ENCODE measurements at places on chromosomes 3 and 15.

- ATAC-seq: no peak
These were observed 16.4 kb upstream of the FGD5 start for GRCh38 chr3:14802381-14802731.

GRCh38 chr3:125280668-125281361 lies 68.3 kb upstream of the SLC12A8 start:
- peak; percentile 91 for ATAC-seq

- peak; percentile 89 for ATAC-seq
These were observed 138.3 kb downstream of the TAFA4 start for GRCh38 chr3:68793759-68794701.

- peak; percentile 17 for ATAC-seq
These were observed 52.3 kb upstream of the HACD2 start for GRCh38 chr3:123637131-123637530.

GRCh38 chr15:42084465-42085235 lies 9.7 kb downstream of the PLA2G4D start:
- ATAC-seq: peak; percentile 90

DNA sequence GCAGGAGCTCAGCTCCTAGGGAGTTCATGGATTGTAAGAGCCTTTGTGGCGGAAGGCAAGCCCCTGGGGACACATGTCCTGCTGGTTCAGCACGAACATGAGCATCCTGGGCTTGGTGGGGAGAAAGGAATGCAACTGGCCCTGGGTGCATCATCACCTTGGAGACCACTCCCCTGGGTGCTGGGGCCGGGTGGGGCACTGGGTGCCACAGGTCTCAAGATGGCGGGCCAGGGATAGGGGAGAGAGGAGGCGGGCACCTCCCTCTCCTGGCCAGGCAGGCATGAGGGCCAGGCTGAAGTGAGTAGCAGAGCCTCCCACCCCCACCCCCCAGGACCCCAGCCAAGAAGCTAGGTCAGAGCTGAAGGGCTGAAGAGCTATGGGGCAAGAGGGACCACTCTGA lies 768 bp downstream of the PCBP4 start:
- no peak for ATAC-seq

- no peak for ATAC-seq
These were observed 30.2 kb downstream of the PTPN23 start for GRCh38 chr3:47410801-47411646.

DNA sequence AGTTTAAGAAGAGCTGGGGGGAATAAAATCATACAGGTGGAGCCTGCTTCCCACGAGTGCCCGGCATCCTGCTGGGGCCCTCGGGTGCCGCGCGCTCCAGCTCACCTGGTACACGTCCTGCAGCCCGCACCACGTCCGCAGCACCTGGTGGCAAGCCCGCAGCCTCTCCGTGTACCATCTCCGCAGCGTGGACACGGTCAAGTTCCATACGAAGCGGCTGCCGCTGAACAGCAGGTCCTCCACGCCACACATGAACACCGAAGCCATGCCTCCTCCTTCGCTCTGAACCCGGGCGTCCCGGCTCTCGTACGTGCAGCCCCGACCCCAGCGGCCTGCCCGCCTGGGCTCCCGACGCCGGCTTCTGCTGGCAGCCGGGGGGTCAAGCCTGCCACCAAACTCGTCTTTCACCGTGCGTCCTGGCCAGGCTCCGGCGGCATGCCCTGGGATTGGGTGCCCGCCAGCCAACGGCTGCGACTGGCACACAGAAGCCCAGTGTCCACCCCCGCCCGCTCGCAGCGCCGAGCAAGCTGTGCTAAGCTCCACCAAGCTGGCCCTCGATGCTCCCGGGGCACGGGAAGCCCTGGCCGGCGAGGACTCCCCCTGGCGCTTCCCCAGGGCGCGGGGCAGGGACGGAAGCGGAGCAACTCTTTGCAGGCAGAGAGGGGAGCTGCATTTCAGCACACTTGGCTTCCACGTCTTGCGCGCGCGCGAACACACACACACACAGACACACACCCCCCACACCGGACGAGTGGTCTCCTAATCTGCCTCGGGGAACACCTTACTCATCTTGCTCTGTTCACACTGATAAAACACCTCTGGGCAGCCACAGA lies at the start of gene FRMD4B:
Gene FRMD4B (minus strand): TSS at position 366 of the 833 bp plus-strand sequence. CDS start 99 bp downstream, at position 267.
- ATAC-seq: peak; percentile 89

GRCh38 chr15:56788359-56788758 lies 55.0 kb upstream of the ZNF280D start:
- no peak for ATAC-seq

- ATAC-seq: no peak
These were observed 33.6 kb downstream of the FOXP1 start for GRCh38 chr3:71549951-71550350.

- ATAC-seq: no peak
These were observed 13.7 kb upstream of the VEPH1 start for GRCh38 chr3:157516928-157517327.

DNA sequence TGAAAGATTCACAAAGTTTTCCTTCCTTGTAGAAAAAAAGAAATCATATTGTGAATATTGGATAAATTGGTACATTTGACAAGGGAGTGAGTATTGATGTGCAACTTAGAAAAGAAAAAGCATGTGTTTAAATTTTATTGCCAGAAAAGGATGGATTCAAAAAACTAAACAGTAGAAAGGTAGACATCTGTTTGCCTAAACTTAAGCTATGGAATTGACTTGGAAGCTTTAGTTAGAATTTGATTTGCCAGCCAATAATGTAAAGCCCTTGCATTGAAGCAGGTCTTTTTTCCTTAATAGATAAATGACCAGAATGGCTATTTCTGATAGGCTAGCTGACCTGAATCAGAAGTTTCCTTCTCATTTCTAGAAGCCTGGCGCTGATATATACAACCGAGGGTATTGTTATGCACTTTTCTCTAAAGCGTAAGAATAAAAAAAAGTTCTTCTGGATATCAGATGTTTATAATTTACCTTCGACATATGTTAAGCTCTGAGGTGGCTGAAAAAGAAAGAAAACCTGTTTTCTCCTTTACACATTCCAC lies 4.2 kb downstream of the RARB start:
- no peak for ATAC-seq
